ENCODE measurements at places on chromosomes 3 and 15.

DNA sequence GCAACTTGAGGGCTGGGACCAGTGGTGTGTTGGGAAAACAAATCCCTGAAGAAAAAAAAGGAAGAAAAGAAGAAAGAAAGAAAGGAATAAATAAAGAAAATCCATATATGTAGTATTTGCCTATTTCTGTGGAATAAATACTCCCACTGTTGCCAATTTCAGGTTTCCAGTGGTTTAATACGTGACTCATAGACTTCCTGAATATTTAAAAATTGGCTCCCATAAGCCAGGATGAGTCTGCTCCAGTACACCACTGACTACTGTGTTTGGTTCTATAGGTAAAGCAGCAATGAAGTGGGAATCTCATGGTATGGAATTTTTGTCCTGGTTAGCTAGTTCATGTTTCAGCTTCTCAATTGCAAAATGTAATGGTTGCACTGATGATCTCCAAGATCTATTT, 31.6 kb downstream of the PYDC2 start:
- no peak for DNase-seq

- DNase-seq = no peak
Observed at GRCh38 chr15:62849316-62850106, 193.0 kb upstream of the TPM1 start.

- no peak for DNase-seq
Observed at GRCh38 chr3:128180436-128180835, 27.2 kb downstream of the EEFSEC start.

GRCh38 chr3:18968120-18968519, 180.2 kb upstream of the KCNH8 start:
- no peak for DNase-seq

DNA sequence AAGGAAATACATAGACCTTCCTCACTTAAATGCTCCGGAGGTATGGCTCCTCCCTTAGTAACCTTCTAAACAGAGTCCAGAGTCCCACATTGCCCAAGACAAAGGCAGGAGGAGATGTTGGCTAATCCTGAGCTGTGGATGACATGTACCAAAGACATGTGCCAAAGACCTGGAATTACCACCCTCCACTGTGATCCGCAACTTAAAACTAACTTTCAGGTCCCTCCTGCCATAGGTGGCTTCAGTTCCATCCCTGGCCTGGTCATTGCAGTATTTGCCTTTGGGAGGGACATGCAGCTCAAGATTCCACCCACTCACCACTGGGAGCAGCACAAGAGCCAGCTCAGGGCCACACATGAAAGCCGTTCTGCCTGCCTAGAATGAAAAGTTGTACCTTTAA, 28.0 kb downstream of the MYZAP start:
- DNase-seq = peak; percentile 44

DNA sequence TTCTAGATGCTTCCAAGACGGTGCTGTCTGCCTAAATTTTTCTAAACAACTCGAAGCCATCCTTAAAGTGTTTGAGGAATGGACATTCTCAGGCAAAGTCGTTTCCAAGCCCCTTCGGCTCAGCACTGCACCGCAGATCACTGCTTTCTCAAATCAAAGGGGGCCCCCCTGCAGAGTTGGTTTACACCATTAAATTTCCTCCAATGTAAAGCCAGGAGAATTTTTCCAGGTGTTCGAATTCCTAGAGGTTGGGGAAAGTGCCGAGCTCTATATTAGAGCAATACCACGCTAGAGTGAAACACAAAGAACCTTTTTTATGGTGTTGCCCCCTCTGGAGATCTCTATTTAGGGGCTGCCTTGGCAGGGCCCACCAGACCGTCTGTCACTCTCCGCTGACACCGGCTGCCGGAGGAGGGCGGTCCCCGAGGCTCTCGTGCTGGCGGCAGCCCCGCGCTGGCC, 277.9 kb upstream of the NR2F2 start:
- no peak for DNase-seq

DNA sequence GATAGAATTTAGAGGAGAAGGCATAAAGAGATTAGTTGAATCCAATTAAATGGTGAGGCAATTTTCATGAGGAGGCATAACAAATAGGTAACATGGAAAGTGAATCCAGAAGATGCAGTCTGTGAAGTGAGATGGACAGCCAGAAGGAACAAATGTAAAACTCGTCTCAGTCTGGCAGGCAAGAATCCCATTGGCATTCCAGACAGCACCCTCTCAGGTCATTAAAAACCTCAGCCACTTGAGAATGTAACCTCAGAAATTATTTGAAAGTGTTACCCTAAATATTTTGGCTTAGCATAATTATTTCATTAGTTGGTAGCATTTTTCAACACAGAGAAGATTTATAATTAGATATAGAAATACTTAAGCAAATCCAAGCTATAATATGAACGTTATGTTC, 342.3 kb downstream of the LRRC3B start:
- DNase-seq = no peak

DNA sequence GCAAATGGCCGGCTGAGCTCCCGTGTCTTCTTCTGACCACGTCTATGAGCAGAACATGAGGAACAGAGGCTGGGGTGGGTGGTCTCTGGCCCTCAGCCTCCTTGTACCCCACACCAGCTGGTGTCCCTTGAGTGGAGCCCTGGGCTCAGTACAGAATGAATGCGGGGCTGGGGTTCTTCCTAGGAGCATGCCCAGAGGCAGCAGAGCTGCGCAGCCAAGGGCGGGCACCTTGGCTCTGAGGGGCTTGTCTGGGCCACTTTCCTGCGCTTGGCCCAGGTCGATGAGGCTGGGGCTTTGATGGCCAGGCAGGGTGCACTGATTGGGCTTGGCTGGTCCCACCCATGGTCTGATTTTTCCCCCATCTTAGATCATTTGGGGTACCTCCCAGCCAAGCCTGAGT, 6.4 kb downstream of the SCN5A start:
- DNase-seq = peak; percentile 20

DNA sequence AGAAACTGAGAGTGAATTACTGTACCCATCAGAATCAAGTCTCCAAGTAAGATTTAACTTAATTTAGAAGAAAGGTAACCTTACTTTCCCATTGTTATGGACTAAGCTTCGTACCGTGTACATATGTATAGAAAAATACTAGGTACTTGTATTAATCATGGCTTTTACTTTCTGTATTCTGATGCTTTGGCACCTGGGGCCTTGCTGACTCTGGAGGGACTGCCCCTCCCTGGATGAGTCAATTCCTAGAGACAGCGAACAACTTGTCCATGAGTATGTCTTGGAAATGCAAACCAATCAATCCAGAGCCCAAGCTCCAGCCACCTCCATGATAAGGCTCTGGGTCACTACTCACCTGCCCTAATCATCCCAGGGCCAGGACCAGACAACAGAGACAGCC, 50.0 kb upstream of the DGKG start:
- no peak for DNase-seq

DNA sequence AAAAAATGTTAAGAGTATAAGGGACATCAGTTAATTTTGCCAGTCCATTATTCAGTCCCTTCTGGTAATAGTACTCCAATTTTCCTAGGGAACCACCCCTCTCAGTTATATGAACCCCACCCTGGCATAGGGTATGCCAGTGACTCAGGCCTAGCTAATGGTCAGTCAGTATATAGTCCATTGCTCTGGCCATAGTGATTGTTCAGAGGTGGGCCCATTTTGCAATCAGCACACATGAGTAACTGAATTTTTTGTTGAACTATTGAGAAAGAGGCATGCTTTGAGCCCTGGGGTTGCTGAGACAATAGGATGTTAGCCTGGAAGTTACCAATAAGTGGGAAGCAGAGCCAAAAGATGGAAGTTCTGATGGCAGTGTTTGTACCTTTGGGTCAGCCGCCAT, 4.1 kb downstream of the LRCH3 start:
- no peak for DNase-seq

DNA sequence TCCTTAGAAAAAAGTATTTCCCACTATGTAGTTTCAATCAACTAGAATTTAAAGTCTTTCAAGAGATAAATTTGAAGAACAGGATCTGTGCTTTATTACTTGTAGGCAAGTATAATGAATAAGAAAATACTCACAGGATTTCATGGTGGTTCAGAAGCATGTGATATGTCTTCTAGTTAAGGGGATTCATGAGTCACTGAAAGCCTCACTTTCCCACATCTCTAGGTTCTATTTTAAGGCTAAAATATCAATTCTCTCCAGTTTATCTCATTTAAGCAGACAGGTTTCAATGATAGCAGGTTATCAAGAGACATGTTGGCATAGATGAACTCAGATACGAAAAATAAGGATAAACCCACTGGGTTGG, 437.8 kb upstream of the BCHE start:
- no peak for DNase-seq

- no peak for DNase-seq
Observed at GRCh38 chr3:159806412-159806811, 182.2 kb upstream of the IL12A start.

DNA sequence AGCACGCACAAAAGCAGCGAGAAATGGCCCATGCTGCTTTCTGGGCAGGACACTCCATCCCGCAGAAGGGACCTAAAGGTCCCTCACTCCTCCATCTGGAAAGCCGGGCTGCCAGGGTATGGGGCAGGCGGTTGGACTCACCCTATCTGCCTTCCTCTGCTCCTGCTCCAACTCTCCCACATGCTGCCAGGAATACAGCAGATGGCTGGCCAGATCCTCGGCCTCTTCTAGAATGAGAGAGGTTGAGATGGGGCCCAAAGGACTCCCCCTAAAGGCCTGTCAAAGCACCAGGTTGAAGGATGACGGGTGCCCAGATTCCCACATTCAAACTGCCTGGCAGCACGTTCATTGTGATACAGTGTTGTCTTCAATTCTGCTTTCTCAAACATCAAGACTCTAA, 85.1 kb upstream of the C2CD4B start:
- no peak for DNase-seq

DNA sequence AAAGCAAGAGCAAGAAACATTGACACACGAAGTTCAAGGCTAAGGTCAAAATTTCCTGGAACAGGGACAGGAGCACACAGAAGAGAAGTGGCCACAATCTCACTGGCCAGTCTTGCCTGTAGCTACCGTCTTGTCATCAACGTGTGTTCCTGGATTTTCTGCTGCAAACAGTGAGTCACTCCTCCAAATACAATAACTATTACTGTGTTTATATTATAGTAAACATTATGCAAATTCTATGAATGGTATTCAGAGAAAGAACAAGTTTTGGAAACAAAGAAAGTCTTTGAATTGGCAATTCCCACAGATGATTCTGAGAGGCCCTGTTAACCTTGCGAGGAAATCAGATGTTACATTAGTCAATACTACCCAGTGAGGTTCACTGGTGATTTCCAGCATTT, 220.5 kb downstream of the FAM43A start:
- no peak for DNase-seq
